ENCODE measurements at places on chromosomes 2 and 18.

GRCh38 chr2:1407950-1408675, 5.2 kb upstream of the TPO start:
- no peak for DNase-seq

DNA sequence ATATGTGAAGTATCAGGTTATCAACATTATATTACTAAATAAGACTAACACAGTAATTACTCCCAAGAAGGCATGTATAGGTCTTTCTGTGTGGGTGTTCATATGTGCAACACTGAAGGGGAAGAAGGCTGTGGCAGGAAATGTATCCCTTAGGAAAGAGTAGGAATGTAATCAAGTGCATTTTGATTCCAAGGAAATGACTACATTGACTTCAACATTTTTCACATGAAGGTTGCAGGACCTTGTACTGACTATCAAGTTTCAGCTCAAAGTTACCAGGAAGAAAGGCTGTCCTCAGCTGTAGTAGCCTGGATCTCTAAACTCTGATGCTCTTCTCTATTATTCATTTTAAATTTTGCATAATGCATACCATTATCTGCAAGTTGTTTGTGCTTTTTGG, 680.8 kb downstream of the NYAP2 start:
- DNase-seq = no peak

GRCh38 chr18:73235491-73235890, 367.7 kb upstream of the NETO1 start:
- DNase-seq = no peak

GRCh38 chr18:21897811-21898210, 157.2 kb downstream of the MIB1 start:
- no peak for DNase-seq

- DNase-seq = no peak
Measured at GRCh38 chr2:204081487-204082425, 145.2 kb downstream of the ICOS start.

DNA sequence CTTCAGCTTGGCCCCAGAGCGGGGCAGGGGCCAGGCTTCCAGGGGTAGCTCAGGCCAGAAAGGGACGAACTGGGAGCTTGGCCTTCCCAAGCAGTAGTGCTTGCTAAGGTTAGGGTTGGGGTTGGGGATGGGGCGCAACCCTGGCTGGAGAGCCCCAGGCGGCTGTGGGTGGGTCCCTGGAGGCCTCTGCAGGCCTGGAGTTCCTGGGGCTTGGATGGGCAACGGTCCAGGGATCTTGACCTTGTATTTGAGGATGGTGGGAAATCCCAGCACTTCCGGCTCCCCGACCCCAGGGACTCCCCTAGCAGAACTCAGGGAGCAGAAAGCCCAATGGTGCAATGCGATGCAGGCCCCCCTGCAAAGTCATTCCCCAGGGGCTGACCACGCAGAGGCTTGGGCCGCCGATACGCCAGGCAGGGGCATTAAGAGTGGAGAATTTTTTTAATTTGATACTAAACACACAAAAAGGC, 12.6 kb upstream of the MLPH start:
- DNase-seq = no peak

DNA sequence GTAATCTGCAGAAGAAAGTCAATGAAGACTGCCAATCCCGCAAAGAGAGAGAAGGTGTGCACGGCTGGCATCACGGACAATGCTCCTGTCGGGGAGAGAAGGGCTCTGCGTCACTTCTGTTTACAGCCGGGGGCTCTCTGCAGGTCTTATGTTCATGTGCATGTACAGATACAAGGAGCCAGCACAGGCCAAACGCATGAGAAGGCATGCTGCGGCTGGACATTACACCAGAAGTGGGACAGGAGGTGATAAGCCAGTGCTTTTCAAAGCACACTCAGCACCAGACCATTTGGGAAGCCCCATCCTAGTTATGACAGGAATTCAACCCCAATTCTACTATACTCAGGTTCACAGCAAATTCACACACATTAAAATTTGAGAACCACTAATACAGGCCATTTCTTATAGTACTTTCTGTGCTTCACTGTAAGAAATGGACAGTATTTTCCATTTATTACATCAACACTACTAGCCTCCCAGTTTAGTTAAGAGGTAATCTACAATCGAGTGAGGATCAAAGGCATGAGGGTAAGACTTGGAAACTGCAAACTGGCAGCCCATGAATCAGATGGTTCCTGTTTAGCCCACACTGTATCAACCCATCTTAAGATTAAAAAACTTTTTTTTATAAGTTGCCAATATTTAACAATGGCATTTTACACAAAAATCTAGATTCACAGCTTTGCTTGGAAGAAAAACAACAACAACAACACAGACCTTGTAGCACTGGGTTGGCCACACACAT, 38.2 kb downstream of the RMC1 start:
- DNase-seq = no peak

DNA sequence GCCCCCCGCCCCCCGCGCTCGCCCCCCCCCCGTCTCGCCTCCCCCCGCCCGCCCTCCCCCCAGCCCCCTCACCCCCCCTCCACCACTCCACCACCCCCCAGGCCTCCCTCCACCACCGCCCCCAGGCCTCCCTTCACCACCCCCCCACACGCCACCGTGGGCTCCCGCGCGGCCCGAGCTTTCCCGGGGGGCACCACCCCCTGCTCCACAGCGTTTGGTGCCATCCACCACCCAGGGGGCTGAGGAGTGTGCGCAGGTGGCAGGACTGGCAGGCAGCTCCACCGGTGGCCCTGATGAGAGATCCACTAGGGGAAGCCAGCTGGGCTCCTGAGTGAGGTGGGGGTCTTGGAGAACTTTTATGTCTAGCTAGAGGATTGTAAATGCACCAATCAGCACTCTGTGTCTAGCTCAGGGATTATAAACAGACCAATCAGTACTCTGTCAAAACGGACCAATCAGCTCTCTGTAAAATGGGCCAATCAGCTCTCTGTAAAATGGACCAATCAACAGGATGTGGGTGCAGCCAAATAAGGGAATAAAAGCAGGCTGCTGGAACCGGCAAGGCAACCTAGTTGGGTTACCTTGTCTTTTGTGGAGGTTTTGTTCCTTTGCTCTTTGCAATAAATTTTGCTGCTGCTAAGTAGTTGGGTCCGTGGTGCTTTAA, 43.0 kb upstream of the ITSN2 start:
- peak; percentile 7 for DNase-seq

- DNase-seq = no peak
Measured at GRCh38 chr2:118769707-118770400, 77.6 kb downstream of the EN1 start.

DNA sequence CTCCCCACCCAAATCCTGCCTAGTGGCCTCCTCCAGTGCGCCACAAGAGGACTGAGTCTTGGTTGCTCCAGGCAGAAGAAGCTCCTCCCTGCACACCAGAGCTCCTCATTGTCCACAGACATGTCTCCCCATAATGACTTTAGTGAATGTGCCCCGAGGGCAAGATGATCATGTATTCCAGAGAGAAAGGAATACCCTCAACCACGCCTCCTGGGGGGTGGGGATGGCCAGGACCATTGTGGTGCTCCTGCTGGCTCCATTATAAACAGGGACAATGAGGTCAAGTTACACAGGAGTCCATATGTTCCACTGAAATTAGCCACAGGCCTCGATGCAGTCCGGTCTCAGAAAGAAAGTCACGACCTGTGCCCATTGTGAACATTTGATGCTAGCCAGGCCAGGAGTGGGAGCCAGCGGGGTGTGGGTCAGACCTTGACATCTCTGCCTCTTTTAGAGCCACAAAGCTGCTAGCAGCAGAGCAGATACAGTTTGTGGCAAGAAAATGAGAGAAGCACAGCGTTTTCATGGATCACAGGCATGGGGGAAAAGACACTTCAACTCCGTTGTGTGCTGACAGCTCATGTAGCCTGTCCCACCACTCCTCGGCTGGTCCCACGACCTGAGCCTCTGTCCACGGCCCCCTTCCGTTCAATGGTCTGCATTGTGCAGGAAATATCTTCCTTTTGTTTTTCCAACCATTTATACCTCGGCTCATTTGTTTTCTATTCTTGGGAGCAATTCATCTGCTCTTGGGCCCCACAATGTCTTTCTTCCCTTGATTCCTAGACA, 70.7 kb upstream of the FZD7 start:
- DNase-seq = no peak

- no peak for DNase-seq
Measured at GRCh38 chr2:224630659-224631550, 45.7 kb upstream of the CUL3 start.

DNA sequence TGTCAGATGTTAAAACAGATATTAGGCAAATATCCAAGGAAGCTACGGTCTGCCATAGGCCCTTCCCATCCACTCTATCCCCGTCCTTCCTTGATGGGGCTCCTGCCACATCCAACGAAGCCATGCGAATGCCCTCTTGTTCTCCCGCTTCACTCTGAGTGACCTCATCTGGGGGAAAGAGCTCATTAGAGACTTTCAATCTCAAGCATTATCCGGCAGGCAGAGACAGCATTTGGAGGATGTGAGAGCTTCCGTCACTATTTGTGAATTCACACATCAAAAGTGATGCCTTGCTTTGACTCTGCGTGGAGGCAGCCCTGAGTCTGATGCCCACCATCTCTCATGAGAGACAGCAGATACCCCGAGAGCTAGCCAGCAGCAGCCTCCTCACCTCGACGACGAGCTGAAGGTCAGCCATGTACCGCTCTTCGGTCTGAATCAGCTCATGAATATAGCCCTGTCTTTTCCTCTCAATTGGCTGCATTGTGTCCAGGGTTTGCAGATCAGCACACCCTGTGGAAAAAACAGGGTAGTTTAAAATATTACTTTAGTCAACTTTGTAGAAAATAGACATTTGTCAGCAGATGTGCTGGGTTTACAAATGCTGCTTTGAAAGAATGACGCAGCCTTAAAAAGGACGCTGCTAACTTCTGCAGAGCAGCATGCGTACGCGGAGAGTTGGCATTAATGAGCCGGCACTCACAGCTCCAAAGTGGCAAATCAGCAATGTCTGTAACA, 45.9 kb downstream of the FAM228A start:
- DNase-seq = no peak

DNA sequence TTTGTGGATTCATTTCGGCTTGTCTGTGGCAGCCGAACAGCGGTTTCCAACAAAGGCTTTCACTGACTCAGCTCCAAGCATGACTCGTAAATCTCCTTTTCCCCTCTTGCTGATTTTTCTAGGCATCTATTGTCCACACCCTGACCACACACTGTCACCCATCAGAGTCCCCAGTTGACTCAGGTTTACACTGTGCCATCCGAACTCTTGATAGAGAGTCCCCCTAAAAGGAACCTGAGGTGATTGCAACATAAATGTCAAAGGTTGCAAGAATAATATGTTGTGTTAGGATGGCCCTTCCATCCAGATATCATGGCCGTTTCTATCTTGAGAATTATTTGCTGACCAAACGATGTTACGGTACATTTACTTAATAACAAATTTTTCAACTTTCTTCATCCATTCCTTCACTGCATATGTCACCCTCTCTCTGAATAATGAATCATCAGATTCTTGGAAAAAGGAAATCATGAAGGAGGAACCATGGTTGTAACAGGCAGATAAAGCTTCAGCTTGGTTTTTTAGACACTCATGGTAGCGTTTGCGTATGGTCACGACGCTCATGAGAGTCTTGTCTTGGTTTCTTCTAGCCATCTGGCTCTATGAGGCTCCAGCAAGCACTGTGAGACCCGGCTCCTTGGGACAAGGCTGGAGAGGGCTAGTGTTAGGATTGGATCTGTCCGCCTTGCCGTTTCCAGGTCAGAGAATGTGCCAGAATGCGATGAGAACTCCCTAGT, 72.1 kb downstream of the NPAS2 start:
- DNase-seq = no peak

DNA sequence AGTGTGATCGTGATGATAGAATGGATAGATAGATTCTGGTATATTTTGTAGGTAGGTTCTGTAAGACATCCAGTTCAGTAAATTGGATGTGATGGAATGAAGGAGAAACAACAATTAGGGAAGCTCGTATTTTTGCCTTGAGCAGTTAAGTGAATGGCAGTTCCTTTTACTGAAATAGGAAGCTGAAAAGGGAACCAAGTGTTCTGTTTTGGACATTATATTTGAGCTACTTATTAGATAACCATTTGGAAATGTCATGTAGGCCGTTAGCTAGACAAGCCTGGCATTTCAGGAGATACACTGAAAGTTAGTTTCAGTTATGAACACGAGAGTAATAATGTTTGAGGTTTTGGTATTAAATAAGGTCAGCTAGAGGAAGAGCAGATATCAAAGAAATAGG, 41.5 kb downstream of the MARCHF7 start:
- no peak for DNase-seq

DNA sequence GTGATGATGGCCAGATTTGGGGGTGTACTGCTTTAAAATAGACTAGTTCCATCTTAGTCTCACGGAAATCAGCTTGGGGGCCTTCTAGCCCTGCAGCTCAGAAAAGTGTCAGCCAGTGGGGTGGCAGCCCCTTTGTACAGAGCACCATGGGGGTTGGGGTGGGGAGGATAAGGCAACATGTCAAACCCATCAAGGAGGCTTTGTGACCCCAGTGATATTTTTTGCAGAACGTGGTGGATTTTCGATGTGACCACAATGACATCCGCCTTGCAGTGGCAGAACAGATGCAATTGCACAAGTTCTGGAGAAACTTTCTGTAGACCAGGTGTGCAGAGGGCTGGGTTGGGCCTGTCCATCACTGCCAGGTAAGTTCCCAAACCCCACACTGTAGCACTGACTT, 3.0 kb upstream of the CD8A start:
- DNase-seq = no peak

DNA sequence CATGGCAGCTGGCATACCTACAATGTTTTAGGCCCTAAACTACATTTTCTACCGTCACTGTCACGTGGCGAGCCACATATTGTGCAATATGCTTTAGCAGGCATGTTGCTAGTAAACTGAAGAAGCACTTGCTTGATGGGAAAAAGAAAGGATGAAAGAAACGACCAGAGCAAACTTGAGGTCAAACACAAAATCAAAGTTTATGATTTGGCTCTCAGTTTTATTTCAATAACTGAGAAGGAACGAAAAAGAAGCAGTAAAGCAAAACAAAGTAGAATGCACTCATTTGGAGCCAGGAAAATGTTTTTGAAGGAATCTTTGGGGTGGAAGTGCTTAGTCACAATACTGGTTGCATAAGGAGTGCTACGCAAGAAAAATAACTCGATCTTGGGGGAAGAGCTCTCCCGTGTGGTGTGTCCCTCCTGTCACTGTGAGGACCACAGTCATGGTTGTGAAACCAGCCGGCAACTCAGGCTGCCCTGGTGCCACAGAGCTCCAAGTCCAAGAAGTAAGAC, 349.8 kb downstream of the RBM43 start:
- DNase-seq = peak; percentile 12

- no peak for DNase-seq
Measured at GRCh38 chr18:12686100-12686499, 16.4 kb downstream of the CEP76 start.

DNA sequence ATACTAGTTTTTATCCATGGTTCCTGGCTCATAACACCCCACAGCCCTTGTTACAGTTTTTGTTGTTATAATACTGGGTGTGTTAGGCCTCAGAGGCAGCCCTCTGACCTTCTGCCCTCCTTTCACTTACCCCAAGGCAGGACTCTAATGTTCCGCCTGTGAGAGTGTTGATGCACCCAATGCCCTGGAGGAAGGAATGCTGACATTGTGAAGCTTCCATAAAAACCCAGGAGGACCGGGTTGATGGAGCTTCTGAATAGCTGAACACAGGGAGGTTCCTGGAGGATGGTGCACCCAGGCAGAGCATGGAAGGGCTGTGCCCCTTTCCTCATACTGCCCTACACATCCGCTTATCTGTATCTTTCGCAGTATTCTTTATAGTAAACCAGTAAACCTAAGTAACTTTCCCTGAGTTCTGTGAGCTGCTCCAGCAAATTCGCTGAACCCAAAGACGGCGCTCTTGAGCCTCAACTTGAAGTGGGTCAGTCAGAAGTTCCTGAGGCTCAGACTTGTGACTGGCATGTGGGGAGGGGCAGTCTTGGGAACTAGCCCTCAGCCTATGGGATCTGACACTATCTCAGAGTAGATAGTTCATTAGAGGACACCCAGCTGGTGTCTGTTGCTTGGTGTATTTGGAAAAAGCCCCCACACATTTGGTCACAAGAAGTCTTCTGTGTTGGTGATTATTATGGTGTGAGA, 10.4 kb downstream of the STON1 start:
- DNase-seq = no peak

All from CD4-positive, alpha-beta T cell (primary cell).